Breast epithelium (tissue), 4 donors: ENCODE measurements at places on chromosomes 1 and 21. TPM values are rescaled to one million over a fixed set of nuclear protein-coding genes. Genes with fewer than 3 reads are reported as not detected.

GRCh38 chr1:44903011-44903680 lies 60.1 kb upstream of the PTCH2 start:
- DNase-seq = no peak

GRCh38 chr1:175232335-175232734 lies 39.8 kb upstream of the KIAA0040 start:
- DNase-seq = no peak

DNA sequence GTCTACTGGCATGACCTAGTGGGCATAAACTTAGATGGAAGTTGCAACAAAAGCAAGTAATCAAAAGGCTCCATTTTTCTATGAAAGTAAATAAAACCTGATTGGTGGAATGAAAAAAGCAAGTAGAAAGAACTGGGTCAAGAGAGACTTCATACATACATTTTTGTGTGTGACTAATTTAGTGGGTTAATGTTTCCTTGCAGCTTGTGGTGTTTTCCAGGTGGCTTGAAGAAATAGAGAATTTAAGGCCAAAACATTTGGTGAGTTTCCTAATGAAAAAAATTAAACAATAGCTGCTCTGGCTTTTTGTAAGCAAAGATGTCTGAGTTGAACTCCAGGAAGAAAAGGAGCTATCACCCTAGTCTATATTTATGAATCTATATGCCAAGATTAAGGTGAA lies 71.0 kb downstream of the ZC3H11B start:
- no peak for DNase-seq

GRCh38 chr1:236289492-236290131 lies 7.9 kb upstream of the ERO1B start:
- DNase-seq = no peak

- no peak for DNase-seq
Measured at GRCh38 chr1:68107771-68108170, 57.3 kb upstream of the DIRAS3 start.

DNA sequence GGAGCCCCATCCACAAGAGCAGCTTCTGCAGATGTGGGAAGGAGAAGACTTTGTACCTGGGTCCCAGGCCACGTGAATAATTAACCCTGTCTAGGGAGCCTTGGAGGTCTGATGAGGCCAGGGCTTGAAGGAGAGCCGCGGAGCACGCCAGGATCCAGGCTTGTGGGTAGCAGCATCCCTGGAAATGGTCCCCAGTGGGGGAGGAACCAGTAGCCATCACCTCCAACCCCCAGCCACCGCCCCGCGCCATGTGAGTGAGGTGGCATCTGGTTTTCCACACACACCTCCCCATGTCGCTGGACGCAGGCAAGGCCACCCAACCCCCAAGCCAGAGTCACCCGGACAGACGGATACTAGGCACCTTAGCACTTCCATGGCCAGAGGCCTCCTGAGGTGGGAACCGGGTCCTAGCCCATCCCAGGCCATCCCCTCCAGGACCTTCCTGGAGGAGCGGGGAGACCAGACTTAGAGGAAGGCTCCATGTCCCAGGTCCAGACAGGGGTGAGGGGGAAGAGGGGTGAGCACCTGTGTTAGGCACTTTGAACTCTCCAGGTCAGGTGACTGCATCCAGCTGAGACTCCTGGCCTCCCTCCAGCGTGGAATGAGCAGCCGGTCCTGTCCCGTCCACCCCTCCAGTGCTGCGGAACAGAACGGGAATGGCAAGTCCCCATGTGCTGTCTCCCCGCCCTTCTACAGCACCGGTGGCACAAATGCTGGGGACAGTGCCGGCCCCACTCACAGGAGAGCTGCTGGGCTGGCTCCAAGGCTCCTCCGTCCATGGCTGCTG lies 53.2 kb downstream of the RIPK4 start:
- DNase-seq = no peak

- DNase-seq = no peak
Measured at GRCh38 chr1:237320890-237321289, 278.9 kb downstream of the RYR2 start.

GRCh38 chr1:156815961-156816422 lies 656 bp downstream of the SH2D2A start:
- DNase-seq = no peak

Gene HES4
- 36.4 TPM for total RNA-seq

Gene GLMN
- 8.8 TPM for total RNA-seq

Gene KCND3
- 6.7 TPM for total RNA-seq
